ENCODE measurements at places on chromosomes 2 and 18. TPM values are rescaled to one million over a fixed set of nuclear protein-coding genes. Genes with fewer than 3 reads are reported as not detected.

The TUBA4B gene
- 0.21 TPM for polyA plus RNA-seq

DNA sequence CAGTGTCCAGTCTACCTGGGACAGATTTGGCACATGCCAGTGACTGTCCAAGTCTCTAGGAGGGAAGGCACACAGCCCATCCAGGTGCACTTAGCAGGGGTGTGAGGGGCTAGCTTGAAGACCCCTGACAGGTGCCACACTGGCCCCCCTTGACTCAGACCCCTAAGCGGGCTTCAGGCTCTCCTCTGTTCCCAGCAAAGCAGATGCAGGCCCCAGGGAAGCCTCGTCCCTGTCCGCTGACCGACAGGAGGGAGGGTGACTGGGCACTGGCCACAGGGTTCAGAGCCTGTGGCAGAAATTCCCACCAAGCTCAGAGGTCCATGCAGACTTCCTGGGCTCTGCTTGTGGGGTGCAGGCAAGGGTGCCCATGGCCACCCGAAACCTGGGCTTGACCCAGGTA lies 239.8 kb upstream of the MYT1L start:
- no peak for DNase-seq

GRCh38 chr18:9993521-9994025 lies 79.8 kb downstream of the VAPA start:
- no peak for DNase-seq

GRCh38 chr2:121955872-121956271 lies 200.4 kb downstream of the TSN start:
- no peak for DNase-seq

GRCh38 chr18:65990944-65991708 lies 240.3 kb downstream of the CDH7 start:
- no peak for DNase-seq

The IL36A gene
- not detected for polyA plus RNA-seq

- DNase-seq = peak; percentile 39
Observed at GRCh38 chr2:71299507-71299906, 32.1 kb upstream of the ZNF638 start.

The MATN3 gene
- 0.48 TPM for polyA plus RNA-seq

The GTF2A1L gene
- 0.97 TPM for polyA plus RNA-seq

DNA sequence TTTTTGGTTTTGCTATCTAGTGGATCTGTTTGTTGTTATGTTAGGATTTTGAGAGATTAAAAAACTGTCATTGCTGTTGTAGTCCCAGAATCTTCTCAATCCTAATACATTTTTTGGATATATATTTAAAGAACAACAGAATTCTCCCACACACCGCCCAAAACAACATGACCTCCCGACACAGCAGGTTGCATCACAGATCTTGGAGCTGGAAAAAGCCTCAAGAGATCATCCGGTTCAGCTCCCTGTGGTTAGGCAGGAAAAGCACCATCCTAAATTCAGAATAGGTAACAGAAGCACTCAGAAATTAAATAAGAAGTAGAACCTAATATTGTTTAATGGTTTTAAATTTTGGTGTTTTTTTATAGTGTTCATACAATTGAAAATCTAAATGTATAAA lies 251.4 kb upstream of the STON1 start:
- DNase-seq = no peak

GRCh38 chr18:78739882-78740677 lies 239.5 kb upstream of the SALL3 start:
- no peak for DNase-seq

DNA sequence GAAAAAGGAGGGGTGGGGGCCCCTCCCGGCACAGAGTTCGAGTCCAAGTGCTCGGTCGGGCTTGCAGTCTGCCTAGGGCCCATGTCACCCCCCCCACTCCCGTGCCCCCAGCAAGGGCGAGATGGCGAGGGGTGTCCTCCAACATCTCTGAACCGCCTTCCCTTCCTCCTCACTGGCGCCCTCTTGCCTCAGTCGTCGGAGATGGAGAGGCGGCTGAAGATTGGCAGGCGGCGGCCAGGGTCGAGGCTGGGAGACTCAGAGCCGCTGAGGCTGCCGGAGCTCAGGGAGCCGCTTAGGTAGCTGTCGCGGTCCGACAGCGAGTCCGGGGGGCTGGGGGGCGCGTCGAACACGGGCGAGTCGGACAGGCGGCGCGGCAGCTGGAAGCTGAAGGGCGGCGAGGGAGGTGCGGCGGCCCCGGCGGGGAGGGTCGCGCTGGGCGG lies 2.3 kb downstream of the ZFP36L2 start:
- DNase-seq = peak; percentile 66

GRCh38 chr2:212730994-212731393 lies 192.4 kb upstream of the ERBB4 start:
- DNase-seq = no peak

Measured in muscle of arm (tissue), 14 donors.